ENCODE measurements at places on chromosomes 12 and 14.

GRCh38 chr12:47110718-47111391 lies 31.1 kb upstream of the AMIGO2 start:
- no peak for DNase-seq

- DNase-seq, result no peak
These were observed 11.2 kb upstream of the HOXC13 start for GRCh38 chr12:53927220-53928029.

- DNase-seq, result no peak
These were observed 217.3 kb upstream of the TBX3 start for GRCh38 chr12:114901316-114901715.

DNA sequence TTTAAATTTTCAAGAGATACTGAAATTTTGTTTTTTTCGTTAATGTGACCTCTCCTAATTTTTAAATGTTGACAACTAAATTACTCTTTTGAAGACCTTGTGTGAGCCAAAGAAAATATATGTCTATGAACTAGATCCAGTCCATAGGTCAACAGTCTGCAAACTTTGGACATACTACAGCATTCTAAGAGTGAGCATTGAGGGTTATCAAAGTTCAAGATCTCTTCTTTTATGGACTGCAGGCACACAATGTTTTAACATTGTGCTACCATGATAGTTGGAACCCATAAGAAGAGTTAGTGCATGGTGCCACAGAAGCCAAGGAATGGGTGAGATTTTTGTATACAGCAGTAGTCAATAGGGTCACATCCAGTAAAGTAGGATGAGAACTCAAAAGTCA lies 43.0 kb upstream of the ACSS3 start:
- DNase-seq, result no peak

DNA sequence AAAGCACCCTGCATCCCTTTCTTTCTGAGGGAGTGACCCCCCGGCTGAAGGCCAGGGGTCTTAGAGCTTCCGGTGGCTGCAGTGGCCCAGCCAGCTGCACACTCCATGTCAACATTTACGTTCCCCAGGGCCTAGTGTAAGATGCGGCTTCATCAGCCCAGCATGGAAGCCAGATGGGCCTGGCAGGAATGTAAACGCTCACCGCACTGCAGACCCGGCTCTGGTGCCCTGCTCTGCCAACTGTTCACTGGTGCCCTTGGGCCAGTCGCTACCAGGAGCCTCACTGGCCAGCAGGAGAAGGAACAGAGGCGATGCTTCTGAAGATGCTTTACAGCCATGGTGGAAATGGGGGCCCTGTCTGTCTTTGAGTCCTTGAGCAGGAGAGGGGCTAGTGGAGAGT lies 8.6 kb upstream of the TMEM119 start:
- no peak for DNase-seq
